ENCODE measurements at places on chromosomes 3 and 15.

- DNase-seq = no peak
Observed at GRCh38 chr15:52527196-52527910, 1.3 kb downstream of the MYO5A start.

GRCh38 chr3:107222907-107223306 lies 154.3 kb upstream of the CCDC54 start:
- no peak for DNase-seq

DNA sequence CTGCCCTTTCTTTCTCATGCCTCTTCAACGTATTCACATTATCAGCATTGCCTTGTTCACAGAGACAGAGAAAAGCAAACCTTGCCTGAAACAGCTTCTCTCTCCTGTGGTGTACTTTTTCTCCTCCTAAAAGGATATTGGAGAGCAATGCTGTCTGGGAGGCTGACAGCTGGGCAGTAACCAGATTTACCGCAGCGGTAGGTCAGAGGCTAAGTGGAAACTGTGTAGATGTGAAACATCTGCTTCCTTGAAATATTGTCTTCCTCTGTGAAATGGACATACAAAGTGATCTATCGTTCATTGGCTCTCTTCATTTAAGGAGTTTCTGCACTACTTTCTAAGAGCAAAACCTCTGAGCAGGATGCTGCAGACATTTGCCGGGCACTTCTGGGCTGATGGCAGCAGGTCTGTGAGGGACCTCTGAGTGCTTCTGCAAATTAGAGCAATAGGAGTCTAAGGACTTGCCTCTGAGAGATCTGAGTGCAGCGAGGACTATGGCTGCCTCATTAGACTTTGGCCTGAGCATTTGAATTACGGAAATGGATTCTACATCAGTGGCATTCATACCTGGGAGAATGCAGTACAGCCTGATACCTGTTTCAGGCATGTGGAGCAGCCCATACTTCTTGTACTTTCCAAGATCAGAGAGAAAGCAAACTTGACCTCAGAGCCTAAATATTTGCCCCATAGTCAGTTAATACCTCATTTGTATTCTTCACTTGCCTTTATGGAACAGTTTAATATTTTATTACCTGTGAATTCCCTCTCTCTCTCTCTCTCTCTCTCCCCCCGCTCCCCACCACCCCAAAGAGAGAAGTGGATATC lies 260.5 kb upstream of the TPRG1 start:
- no peak for DNase-seq

GRCh38 chr15:45689616-45690015 lies 54.8 kb downstream of the SQOR start:
- DNase-seq = no peak

- DNase-seq = no peak
Observed at GRCh38 chr3:14761121-14761672, 57.6 kb upstream of the FGD5 start.

- DNase-seq = no peak
Observed at GRCh38 chr15:96435841-96436240, 105.3 kb downstream of the NR2F2 start.

DNA sequence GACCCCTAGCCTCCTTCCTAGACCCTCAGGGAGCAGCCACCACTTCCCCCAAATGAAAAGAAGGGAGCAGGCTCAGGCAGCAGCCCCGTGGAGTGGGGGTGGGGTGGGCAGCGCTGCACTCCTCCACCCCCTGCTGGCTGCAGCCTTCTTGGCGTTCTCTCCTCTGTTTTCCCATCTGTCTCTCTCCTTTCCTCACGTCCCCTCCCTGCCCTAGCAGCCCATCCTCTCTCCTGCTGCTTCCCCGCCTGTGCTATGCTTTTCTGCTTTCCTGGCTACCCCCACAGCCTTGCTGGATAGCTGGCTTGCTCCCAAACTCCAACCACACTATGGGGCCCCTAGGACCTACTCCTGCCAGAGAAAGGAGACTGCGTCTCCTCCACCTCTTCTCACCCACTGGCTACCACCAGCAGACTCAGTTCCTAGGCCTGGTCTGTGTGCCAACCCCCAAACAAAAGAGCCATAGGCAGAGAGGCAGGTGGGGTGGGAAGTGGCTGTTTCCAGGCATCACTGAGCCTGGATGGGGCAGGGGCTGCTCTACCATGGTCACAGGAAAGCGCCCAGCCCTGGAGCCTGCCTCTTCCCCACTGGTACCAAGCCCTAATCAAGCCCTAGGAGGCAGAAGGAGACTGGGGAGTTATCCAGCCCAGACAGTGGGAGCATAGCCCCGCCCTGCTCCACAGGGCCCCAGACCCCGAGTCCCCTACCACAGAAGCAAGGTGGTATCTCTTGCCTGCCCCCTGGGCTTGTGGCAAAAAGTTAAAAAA lies 3.4 kb upstream of the DISP2 start:
- no peak for DNase-seq

DNA sequence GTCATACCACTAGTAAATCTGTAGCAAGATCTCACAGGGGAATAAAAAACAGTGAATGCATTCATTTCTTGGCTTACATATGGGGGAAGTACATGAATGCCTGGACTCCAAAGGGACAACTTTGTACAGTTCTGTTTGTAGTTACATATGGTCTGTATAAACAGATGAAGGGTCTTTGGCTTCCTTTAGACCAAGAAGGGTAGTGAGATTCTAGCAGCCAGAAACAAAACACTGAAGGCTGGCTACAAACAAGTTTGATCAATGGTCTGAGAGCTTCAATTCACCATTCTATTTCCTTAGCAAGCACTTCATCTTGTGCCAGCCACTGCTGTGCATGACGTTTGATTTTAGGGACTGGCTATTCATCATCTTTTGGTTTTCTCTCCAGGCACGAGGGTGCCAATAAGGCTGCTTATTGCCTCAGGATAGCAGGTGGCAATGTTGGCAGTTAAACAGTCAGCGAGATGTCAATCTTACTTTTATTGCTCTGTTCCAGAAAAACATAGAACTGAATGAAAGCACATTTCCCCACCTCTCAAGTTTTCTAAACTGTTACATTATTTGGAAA lies 313.7 kb upstream of the COL8A1 start:
- DNase-seq = no peak

DNA sequence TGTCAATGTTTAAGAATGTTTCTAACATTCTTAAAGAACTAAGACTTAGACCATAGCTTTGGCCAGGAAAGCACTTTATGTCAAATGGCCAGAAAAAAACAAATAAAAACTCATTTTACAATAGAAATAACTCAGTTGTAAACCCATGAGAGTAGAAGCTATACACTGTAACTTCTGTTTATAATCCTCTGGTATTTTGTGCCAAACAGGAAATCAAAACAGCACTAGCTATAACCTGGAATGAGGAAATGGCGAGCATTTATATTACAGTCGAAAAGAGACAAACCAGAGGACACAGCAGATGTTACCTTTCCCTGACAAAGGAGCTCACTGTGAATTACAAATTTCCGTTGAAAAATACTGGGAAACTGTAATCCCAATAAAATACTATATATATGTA lies 10.3 kb downstream of the GK5 start:
- no peak for DNase-seq

GRCh38 chr15:92822216-92823144 lies 77.6 kb upstream of the CHD2 start:
- no peak for DNase-seq

GRCh38 chr15:41852736-41853590 lies 14.3 kb downstream of the PLA2G4B start:
- DNase-seq = no peak

GRCh38 chr3:105967117-105967516 lies 98.3 kb upstream of the CBLB start:
- no peak for DNase-seq

- no peak for DNase-seq
Observed at GRCh38 chr3:148873270-148873927, 8.3 kb downstream of the CPA3 start.

All from globus pallidus (tissue), 1 donor.